Effector memory CD8-positive, alpha-beta T cell (primary cell): ENCODE measurements at places on chromosomes 1 and 21.

GRCh38 chr1:203435615-203436014 lies 40.0 kb upstream of the PRELP start:
- no peak for DNase-seq

GRCh38 chr1:115319706-115320105 lies 18.3 kb downstream of the NGF start:
- no peak for DNase-seq

DNA sequence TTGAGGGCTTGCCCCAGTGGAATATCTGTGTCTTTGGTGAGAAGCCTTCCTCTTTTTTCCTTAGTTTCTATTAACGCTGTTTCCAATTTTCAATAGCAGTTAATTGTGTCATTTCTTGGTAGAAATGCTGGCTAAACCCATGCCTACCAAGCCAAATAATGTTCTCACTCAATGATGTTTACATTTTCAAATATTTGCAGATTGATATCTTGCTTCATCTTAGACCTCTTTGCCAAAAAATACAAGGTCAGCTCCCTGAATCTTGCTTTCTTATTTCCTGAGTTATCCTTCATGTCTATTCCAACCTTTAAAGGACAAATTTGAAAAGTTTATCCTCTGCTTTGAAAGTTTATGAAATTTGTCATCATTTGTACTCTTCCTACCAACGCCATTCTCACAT lies 5.1 kb downstream of the KCNJ15 start:
- no peak for DNase-seq

GRCh38 chr1:183870351-183871077 lies 65.6 kb downstream of the RGL1 start:
- no peak for DNase-seq

GRCh38 chr1:41846625-41847405 lies 71.9 kb downstream of the HIVEP3 start:
- no peak for DNase-seq

- DNase-seq: no peak
Measured at GRCh38 chr21:36873513-36873912, 93.0 kb downstream of the HLCS start.

DNA sequence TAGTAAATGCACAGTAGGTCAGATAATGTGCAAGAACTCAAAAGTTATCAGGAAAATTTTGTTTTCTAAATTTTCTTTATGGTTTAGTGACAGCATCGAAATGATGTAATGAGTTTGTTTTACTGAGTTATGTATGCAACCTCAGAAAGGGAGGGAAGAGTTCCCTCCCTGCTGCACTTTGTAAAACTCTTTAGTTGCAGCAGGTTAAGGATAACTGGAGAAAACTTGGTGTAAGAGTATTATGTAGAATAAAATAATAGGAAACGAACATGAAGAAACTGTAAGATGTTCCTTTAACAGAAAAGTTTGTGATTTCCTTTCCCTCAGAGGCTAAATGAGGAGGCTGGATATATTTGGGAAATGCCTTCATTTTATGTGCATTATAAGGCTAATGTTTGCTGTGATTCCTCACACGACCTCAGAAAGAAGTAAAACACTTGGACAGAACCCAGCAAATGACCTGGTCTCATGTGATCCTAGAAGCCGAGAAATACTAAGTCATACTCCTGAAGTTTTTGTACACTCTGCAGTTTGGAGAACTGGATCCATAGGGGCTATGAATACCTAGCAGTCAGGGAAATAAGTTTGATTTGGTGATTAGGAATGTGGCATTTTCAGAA lies 35.4 kb downstream of the ADGRL2 start:
- DNase-seq: no peak

DNA sequence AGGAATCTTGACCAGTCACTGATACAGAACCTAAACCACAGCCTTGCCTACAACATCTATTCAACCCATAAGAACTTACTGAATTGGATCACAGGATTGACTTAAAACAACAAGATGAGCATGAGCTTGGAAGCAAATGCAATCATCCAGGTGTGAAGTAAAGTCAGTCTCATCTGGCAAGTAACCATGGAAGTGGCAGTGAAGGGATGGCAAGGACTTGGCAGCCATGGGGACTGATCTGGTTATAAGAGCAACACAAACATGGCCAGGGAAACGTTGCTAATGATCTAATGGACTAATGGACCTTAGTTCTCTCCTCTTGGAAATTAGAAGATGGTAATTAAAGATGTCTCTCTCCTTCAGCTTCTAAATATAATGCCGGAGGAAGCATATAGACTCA lies 133.1 kb downstream of the VAV3 start:
- no peak for DNase-seq

DNA sequence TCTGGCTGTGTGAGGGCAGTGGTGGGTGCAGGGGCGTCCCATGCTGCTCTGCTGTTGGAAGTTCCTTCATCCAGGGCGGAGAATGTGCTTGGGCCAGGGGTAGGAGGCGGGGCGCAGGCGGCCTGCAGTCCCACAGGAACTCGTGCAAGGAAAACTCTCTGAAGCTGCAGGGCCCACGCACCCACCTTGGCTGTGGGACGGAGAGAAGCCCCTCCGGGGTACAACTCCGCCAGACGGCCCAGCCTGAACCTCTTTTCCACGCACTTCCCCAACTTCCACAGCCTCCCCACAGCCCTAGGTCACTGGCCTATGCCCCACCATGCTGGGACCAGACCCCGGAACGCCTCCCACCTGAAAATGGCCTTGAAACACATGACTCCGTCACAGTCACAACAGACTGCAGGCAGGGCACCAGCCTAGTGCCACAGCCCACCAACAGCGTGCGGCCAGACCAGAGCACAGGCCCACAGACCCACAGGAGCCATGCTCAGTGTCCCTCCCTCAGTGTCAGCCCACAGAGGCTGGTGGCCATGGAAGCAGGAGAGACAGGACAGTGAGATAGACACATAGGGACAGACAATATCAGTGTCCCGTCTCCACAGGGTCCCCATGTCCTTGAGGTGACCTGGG lies 47.8 kb downstream of the WNT9A start:
- no peak for DNase-seq

DNA sequence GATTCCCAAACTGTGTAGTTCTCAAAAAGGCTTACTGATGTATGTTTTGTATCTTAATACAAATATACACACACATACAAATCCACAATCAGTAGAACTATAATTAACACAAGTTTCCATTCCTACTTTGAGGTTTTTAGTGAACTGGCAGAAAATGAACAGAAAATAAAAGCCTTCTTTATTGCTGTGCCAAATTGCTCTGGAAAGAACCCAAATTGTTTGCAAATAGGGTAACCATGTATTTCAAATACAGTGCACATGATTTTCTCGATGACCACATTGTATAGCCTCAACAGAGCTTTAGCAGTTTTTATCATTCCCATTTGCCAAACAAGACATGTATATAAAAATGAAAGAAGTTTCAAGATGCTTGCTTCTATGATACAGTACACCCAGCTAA lies 173.3 kb downstream of the COL24A1 start:
- no peak for DNase-seq

DNA sequence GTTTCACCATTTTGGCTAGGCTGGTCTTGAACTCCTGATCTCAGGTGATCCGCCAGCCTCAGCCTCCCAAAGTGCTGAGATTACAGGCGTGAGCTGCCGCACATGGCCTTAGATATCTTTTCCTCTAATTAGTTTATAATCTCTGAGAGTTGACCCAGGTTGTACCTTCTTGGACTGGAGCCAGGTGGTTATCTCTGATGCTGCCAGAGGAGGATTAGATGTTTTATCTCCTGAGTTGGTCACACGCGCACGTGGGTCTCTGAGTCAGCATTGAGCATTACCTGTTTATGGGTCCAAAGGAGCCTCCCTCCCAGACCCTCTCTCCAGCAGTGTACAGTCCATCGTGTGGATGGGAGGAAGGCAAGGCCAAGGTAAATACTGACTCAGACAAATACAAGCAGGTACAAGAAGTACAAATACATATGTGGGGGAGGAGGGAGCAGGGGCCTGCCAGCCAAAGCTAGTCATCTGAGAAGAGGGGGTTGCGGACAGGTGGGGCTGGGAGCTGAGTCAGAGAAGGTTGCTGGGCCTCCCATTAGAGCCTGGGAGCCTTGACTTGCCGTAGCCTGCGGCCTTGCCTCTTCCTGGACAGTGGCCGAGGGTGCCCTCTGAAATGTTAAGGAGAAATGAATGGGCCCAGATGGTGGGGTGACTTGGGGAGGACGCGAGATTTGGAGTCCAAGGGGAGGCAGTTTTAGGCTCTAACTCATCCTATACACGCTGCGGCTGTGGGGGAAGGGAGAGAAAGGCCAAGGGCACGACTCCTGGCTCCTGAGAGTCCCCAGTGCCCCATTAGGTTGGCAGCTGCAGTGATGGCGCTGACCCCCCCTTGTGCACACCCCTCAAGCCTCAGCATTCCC lies 13.1 kb downstream of the IL6R start:
- no peak for DNase-seq

DNA sequence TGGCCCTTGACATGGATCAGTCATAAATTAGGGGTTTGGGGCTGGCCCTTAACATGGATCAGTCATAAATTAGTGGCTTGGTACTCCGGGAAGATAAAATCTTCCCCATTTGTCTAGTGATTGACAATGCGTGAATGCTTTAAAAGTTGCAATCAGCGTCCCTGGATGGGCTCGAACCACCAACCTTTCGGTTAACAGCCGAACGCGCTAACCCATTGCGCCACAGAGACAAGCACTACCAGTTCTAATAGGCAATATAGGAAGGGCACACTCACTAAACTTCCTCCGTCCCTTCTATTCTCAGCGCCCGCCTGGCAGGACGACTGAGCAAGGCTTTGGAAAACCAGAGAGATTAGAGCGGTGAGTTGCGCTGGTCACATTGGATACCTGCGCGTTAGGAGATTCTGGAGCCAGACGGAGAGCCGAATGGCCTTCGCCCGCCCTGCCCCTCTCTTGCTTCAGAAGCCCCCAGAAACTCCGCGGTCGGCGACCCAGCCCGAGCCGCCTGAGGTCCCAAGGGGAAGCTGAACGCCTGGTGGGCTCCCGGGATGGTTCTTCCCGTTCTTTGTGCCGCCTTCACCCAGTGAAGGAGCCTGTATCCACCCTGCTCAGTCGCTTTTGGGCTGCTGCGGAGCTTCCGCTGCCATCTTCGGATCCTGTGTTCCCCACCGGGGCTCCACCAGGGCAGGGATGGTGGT lies 235.9 kb downstream of the FAM72C start:
- no peak for DNase-seq

DNA sequence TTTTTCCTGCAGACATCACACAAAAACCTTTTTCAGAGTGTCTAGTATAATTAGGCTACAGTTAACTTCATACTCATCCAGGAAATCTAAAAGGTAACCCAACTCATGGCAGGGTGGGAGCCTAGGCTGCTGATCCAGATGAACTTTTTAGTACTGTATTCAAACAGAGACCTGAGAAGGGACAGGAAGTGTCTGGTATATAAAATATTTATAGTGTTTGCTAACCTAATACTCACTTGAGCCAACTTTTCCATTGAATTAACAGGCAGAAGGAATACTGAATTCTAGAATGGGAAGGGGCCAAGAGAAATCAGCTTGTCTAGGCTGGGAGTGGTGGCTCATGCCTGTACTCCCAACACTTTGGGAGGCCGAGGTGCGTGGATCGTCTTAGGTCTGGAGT lies 22.2 kb upstream of the NKAIN1 start:
- DNase-seq: no peak

DNA sequence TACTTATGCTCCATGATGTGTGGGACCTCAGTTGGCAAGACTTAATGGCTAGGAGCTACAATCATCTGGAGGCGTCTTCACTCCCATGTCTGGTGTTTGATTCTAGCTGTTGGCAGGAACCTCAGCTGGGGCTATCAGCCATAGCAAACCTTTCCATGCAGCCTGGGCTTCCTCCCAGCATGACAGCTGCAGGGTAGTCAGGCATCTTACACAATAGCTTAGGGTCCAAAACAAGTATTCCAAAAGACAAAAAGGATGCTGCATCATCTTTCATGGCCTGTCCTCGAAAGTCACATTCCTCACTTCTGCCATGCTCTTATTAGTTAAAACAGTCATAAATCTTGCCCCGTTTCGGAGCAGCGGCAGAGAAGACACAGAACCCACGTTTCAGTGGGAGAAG lies 90.9 kb downstream of the LRRC8C start:
- DNase-seq: no peak

DNA sequence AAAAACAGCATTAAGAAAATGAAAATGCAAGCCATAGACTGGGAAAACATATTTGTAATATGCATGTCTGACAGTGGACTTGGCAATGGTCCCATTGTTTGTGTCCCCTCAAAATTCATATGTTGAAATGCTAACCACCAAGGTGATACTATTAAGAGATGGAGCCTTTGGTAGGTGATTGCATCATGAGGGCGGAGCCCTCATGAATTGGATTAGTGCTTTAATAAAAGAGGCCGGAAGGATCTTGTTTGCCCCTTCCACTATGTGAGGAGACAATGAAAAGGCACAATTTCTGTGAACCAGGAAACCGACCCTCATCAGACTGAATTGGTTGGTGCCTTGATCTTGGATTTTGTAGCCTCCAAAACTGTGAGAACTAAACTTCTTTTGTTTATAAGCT lies 232.3 kb downstream of the GPR52 start:
- no peak for DNase-seq

- no peak for DNase-seq
Measured at GRCh38 chr21:31733551-31734149, 1.7 kb upstream of the SCAF4 start.

GRCh38 chr1:91919962-91920361 lies 29.2 kb upstream of the BRDT start:
- no peak for DNase-seq

DNA sequence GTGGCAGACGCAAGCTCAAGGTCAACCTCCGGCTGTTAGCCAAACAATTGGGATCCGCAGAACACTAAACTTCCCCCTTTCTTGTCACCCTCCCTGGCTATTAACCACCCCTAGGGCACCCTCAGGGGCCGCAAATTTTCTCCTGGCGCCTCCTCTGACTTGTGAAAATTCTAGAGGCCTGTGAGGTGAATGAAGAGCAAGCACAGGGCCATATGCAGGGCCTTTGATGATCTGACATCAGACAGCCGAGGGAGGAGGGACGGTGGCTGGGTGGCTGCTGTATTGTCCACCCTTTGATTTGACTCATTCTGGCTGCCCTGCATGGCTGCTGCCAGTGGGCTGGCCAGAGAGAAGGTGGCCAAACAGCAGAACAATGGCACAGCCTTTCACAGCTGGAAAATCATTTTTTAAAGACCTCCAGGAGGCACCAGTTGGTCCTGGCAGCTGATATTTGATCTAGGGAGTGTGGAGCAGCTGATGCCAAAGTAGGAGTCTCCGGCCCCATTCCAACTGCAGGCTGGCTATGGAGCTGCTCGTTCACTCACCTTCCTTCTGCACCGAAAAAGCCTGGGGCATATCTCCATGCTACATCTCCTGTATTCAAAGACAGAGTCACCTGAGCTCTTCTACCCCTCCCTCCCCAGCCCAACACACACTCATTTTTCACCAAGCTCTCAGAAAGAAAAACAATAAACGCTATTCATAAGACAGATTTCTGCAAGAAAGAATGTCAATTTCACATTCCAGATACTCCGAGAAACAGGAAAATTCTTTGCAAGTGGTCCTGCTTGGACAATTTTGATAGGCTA lies 44.9 kb upstream of the BARHL2 start:
- no peak for DNase-seq

GRCh38 chr1:4022715-4023114 lies 122.6 kb upstream of the C1orf174 start:
- DNase-seq: no peak

- no peak for DNase-seq
Measured at GRCh38 chr1:30334767-30335166, 388.6 kb downstream of the MATN1 start.
